ENCODE measurements at places on chromosomes 12 and 14.

DNA sequence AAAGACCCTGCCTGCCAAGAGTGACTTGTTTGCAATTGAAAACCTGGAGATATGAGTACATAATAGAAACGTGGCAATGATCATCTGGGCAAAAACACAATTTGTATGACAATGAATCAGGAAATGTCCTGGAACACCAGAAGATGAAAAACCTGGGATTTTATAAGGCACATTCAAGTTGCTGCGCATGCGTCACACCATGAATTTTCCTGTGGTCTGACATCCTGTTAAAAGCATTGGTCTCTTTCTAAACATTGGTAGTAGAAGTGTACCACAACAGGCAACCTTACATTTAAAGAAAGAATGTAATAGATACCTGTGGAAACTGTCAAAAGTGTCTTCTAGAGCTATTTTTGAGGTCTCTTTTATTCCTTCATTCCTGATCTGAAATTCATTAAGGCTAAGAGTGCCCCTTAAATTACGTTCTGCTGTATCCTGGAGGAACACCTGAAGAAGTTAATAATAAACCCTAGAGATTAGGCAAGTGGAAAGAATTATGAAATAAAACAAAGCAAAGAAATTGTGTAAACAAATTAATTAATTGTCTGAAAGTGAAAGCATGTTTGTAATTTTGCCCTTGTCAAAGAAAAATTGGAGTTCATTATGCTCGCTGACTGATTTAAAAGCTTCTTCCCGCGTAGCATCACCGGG lies 676.5 kb downstream of the DIO2 start:
- DNase-seq, result no peak

- DNase-seq, result no peak
Measured at GRCh38 chr14:75612157-75612556, 33.7 kb downstream of the FLVCR2 start.

GRCh38 chr12:63319386-63319785 lies 168.4 kb upstream of the AVPR1A start:
- DNase-seq, result no peak

DNA sequence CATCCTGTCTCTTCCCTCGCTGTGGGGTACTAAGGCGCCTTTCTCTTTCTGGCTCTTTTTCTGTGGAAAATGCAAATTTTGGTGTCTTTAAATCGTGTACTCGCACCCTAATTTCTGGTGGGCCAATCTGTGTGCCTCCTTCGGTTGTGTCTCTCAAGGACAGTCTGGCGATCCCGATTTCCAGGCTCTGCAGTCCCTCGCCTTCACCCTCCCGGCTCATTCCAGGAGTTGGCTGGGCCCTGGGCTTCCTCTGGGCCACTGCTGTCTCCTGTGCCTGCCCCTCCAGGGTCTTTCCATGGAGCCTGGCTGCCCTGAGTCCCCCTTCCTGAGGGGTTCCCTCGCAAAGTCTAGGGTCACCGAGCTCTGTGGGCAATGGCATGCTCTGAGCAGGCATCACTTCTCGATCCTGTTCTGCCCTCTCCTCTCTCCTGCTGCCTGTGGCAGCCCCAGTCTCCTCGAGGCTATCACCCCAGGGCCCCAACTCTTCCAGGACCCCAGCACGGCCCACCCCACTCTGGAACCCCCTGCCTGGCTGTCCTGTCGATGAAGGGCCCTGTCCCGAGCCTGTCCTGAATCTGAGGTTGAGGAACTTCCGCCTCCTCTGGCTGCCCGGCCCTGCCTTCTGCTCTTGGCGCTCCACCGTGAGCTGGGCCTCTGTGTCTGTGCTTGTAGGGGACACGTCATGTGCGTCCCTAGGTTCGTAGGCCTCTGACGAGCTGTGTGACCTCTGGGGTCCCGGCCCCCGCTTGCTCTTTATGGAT lies 24.1 kb downstream of the AHNAK2 start:
- DNase-seq, result no peak

DNA sequence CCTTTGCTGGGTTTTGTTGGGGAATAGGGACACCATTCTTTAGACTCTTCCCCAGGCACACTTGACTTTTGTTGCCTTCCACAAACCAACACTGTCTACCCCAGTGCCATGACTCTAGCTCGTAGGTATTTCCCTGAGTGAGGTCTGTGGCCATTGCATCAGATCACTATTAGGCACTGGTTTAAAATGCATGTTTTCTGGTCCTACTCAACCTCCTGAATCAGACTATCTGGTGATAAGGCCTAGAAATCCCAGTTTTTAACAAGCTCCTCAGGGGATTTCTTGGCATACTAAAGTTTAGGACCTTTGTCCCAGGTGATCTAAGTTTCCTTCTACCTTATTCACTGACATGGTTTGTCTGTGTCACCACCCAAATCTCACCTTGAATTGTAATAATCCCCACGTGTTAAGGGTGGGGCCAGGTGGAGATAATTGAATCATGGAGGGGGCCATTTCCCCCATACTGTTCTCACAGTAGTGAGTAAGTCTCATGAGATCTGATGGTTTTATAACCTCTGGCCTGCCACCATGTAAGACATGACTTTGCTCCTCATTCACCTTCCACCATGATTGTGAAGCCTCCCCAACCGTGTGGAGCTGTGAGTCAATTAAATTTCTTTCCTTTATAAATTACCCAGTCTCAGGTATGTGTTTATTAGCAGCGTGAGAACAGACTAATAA lies 87.8 kb upstream of the PSMC1 start:
- no peak for DNase-seq

All from stimulated activated CD8-positive, alpha-beta memory T cell treated with anti-CD3 and anti-CD28 coated beads, Interleukin-4, amount 100 ng/mL, for 1 hour (primary cell).